ENCODE measurements at places on chromosomes 1 and 21.

GRCh38 chr1:68230901-68231626 is 1.3 kb downstream of the WLS start:
- no peak for DNase-seq

DNA sequence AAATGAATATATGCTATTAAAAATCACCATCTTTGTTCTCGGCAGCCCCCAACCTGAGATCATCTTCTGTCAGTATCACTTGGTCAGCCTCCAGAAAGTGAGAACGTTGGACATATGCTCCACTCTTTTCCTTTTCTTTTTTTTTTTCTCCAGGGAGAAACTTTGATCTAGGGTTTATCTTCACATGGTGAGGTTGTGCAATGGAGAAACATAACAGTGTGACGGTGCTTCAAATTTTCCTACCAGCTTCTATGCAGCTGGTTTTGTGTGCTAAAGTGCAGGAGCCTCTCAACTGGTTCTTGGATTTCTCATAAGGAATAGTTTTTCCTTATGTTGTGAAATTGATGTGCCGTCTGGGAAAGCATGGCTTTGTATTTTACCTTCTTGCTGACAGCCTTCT is 1202.9 kb downstream of the NCAM2 start:
- no peak for DNase-seq

- no peak for DNase-seq
Measured at GRCh38 chr1:78210175-78210574, 164.4 kb downstream of the GIPC2 start.

DNA sequence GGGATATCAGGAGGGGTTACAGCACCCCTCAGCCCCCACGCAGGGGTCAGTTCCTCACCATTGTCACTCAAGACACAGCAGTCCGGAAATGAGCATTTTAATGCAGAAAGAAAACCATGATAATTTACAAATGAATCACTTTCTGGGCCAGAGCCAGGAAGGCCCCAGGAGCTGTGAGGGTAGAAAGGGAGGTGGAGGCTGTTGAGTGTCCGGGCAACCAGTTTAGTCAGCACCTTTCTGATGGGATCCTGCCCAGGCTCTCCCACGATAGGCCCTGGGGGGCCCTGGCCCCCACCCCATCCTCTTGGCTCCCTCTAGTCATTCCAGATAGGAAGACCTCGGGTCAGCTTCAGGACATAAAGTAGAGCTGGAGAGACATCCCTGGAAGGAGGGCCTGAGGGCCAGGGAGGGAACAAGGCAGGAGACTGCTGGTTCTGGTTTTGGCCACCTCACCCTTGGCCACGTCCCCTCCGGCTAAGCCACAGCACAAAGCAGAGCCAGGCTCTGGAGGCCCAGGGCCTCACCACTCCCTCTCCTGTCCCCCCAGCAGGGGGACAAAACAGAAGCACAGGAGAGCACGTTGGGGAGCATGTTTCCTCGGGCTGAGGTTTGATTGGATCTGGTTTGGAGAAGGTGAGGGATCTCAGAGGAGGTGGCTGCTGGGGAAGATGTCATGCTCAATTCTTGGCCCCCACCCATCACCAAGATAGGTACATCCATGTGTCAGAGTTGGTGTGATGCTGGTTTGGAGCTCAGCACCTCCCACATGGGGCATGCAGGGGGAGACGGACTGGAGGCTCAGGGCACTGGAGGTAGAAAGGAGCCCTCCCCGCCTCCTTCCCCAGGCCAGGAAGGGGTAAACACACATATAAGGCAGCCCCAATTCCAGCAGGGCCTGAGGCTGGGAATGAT is 20.6 kb downstream of the ETNK2 start:
- DNase-seq: no peak

GRCh38 chr1:228258486-228258885 is 50.6 kb downstream of the OBSCN start:
- DNase-seq: no peak

DNA sequence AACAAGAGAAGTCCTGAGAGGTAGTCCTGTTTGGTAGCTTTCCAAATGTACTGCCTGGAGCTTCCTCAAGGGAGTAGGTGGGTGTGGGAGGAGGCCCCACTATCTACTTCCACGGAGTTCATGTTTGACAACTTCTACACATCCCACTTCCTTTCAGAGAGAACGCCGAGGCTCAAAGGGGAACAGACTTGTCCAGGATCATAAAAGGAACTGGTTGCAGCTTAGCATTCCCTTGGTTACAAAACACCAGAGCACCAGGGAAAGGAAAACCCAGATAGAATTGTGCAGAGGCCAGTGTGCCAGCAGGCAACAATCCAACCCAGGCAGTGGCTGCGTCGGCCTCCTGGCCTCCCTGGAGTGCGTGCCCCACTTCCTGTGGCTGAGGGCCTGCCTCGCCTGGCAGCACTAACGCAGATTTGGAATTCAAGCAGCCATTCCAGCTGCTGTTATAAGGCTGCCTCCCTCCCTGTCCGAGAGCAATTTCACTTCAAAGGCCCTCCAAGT is 4.2 kb upstream of the RAP1GAP start:
- no peak for DNase-seq

DNA sequence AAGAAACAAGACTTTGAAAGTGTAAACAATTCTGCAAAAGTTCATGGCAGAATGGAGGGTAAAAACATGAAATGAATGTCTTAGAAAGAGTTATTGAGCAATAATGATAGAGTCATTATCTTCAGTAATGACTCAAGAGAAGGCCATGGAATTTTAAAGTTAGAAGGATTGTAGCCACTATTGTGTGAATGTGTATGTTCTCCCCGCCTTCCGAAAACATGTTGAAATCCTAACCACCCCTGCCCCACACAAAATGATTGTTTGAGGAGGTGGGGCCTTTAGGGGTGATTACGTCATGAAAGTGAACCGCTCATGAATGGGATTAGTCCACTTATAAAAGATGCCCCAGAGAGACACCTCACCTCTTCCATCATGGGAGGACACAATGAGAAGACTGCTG is 93.8 kb upstream of the CCDC190 start:
- no peak for DNase-seq

DNA sequence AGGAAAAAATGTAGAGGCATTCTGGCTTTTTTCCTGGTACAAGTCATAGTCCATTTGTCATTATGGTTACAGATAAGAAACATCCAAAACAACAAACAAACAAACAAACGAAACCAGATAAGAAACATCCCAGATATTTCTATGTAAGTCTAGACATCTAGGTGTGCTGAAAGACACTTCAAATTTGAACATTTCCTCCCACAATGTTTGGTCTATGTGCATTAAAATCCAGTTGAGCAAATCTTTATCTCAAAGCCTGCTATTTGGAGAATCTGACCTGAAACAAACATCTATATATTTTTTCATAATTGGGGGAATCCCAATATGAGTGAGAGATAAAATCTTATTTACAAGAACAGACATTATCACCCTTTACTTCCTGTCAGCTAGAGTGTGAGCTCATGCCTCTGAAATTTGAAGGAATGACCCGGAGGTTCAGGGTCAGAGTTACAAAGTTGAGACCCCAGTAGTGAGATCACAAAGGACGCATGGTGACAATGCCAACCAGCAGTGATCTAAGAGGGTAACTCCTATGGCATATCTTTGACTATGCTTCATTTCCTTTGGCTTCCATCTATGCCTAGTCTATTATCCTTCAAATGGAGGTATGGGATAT is 182.9 kb upstream of the ATP1B1 start:
- DNase-seq: no peak

DNA sequence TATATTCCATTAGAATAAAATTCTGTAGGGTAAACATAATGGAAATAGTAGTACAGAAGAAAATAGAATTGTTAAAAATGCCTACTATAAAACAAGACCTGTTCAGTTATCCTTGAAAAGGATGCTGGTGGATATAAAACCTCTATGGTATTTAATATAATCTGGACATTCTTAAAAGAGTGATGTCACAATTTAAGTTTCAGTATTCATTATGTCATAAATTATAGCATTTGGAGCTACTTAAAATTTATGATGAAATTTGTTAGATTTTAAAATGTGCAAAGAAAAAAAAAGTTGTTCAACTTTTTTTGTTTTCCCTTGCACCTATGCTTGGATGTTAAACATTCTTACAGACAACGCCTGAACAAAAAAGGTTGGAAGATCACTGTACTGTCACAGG is 50.3 kb downstream of the USP48 start:
- no peak for DNase-seq

- DNase-seq: no peak
Measured at GRCh38 chr1:247332623-247333361, 1.1 kb upstream of the ZNF496 start.

- no peak for DNase-seq
Measured at GRCh38 chr1:154186177-154186576, 5.7 kb downstream of the TPM3 start.

DNA sequence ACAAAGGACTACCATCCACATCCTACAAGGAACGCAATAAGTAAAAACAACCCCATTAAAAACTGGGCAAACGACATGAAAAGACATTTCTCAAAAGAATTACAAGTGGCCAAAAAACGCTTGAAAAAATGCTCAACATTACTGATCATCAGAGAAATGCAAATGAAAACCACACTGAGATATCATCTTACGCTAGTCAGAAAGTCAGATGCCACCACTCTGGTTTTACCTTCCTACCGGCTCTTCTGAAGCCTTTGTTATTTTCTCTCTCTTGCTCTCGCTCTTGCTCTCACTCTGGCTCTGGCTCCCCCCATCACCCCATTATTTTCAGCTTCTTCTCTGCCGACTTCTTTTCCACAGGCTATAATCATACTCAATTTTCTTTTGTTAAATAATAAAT is 38.8 kb downstream of the VPS45 start:
- DNase-seq: no peak

DNA sequence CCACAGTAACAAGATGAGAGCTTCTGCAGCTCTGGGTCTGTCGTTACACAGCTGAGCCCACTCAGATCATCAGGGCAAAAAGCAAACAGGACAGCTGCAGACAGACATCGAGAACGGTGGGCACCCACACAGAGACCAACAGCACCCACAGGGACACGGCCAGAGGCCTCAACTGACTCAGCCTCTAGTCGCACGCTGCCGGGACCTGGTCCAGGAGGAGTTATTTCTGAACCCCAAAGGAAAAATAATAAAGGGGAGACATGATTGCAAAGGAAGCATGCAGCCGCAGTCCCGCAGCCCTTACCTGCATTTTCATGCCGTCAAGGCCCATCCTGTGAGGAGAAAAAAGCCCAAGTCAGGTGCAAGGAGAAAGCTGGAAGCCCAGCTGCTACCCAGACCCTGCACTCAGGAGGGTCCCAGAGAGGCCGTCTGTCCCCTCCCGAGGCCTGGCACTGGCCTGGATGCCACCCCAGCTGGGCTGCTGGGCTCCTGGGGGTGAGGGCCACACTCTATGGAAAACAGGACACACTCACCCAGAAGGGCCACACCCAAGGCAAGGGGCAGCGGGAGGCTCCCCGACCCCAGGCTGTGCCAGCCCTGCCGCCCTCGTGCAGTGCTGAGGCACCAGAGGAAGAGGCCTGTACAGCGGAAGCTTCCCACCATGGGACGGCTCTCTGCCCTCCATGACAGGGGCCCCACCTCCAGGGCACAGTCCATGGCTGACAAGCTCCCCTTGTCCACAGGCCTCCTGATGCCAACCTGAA is 15.7 kb downstream of the LSS start:
- no peak for DNase-seq

GRCh38 chr1:85048296-85049064 is at the start of gene MCOLN3:
Gene MCOLN3, minus strand, starts transcription at chr1:85048500. Its CDS starts 3,140 bp downstream, at chr1:85045360.
- no peak for DNase-seq

- DNase-seq: no peak
Measured at GRCh38 chr1:215719552-215719951, 152.4 kb downstream of the KCTD3 start.

DNA sequence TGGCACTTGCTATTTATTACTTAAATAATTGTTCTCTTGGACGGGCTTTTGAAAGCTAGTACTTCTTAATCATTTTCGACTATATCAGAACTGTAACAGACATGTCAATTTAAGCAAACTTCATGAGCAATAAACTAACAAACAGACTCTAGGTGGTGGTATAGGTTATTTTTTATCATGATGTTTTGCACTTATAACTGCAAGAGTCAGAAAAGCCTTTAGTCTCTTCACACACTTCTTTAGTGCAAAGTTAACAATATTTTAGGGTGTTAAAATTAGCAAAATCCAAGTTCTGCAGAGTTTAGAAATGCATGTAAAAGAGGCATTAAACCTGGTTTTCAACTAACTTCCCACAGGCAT is 2.2 kb downstream of the NRIP1 start:
- DNase-seq: no peak

GRCh38 chr1:243452092-243452491 is 196.3 kb downstream of the SDCCAG8 start:
- DNase-seq: no peak

DNA sequence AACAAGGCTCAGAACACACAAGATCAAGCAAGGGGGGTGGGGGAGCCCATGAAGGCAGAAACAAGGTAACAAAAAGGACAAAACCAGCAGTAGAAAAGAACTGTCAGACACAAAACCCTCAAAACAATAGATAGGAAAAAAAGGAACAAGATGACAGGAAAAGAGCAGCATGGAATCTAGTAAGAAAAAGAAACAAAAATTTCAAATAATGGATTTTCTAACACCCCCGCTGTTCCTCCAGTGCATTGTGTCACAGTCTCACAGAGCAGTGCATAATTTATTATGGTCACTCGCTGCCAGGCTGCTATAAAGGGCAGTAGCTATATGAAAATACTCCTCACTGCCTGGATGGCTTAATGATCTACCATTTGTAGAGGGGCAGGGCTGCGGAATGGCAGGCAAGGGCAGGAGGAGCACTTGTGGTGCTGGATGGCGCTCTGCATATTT is 567.9 kb downstream of the DPYD start:
- DNase-seq: no peak

DNA sequence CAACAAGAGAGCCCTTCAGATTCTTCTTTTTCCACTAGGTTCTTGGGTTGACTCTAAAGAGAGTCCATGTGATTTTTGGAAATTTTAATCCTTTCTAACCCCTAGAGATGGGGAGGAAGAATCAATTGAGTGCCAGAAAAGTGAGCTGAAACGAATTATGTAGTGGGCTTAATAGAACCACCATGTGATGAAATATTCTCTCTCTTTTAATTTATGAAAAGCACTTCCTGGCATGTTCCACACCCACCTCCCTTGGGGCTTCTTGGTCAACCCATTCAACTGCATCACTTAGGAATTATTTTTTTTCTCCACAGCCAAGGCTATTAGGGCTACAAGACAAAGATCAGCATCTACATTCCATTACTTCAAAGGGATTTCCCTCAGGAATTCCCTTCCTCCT is 79.6 kb downstream of the ZC3H11B start:
- no peak for DNase-seq

DNA sequence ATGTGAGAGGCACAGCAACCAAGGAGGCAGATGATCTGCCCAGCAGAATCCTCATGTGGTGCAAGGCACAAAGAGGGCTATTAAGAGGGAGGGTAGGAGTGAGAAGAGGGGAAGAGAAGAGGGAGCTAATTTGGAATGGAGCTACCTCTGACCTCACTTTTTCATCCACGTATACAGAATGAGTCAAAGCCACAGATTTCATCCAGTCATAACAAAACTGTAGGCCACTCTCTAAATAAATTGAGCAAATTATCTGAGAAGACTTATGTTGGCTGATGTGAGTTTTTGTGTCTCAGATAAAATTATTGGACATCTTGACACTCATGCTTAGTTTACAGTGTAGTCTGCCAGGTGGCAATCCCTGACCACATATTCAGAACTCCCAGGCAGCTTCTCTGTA is 325.6 kb downstream of the TTLL7 start:
- no peak for DNase-seq

All from epithelial cell of prostate (primary cell).